GM23338 (cell line): ENCODE measurements at places on chromosomes 6 and 20.

DNA sequence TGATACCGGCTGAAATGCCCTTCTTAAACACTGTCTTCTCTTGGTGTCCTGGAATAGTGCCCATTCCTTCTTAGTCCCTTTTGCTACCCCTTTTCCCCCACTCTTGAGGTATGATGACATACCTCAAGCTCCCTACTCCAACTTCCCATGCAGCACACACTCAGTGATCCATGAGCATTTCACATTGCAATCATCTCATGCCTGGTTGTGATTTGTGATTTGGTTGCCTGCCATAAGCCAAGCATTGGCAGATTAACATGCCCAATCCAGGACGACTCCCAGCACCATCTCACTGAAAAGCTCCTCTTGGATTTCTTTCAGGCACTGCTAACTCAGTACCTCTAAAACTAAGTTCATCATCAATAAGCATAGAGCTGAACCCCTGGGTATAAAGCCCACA is 14.7 kb upstream of the PTPRA start:
- DNase-seq = no peak

DNA sequence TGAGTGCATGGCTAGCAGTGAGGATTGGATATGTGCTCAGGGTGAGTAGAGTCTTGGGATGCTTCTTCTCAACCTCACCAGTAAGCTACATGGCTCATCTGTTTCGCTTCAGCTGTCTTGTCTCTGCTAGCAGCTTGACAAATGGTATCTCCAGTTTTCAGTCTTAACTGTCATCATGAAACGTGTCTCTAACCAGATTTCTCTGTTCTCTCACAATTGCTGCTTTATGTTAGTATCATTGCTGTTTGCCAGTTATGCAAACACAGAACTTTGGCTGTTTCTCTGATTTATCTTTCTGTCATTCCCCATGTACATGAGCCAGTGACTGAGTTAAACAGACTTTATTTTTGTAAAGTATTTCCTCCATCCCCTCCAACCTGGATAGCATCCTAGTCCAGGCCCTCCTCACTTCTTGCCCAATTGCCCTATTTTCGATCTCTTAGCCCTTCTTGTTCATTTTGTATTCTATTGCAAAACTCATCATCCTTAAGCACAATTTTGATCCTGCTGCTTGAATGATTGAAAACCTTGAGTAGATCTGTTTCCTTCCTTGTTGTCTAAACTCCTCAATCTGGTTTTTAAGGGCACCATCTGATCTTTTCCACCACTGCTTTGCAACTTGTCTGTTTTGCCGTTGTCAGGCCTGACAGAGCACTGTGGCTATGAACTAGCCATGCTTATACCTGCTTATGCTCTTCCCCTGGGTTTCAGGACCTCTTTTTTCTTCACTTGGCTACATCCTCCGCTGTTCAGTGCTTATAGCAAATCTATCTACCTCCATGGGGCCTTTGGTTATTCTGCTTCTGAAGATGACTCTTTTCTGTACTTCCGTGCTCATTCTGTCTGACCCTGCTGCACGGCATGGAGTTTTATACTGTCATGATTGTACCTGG is 37.7 kb upstream of the ADIG start:
- DNase-seq = no peak

DNA sequence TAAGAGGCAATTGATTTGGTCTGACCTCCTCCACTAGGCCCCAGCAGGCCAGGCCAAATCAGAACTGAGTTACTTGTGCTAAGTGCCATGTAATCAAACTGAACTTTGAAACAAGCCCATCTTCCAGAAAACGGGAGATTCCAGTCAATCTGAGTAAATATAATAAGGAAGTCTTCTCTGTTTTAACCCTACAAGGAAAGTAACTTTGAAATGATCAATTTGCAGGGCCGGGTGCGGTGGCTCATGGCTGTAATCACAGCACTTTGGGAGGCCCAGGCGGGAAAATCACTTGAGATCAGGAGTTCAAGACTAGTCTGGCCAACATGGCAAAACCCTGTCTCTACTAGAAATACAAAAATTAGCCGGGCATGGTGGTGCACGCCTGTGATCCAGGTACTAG is 2.0 kb upstream of the SHLD1 start:
- no peak for DNase-seq

GRCh38 chr6:4610256-4610655 is 165.9 kb upstream of the CDYL start:
- DNase-seq = no peak

DNA sequence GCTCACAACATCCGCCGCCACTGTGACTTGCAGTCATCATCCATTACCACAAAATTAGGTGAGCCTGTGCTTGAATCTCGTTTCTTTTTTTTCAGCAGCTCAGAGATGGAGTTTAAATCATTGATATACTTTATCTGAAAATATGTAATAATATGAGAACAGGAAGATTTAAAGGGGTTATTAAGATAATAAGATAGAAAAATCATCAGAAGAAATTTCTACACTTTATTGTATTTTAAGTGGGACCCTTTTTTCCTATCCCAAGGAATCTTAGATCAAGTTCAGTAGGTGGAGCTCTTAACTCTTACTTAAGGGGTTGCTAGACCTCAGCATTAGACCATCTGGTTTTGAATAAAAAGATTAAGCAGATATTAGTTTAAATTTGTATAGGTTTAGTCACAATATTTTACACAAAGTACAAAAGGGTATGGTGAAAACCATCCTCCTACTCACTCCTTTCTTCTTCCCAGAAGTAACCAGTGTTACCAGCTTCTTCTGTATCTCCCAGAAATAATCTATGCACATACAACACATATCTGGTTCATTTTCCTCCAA is 9.4 kb upstream of the NCOA7 start:
- peak; percentile 22 for DNase-seq

- no peak for DNase-seq
Measured at GRCh38 chr6:134105940-134106339, 53.5 kb upstream of the SLC2A12 start.

DNA sequence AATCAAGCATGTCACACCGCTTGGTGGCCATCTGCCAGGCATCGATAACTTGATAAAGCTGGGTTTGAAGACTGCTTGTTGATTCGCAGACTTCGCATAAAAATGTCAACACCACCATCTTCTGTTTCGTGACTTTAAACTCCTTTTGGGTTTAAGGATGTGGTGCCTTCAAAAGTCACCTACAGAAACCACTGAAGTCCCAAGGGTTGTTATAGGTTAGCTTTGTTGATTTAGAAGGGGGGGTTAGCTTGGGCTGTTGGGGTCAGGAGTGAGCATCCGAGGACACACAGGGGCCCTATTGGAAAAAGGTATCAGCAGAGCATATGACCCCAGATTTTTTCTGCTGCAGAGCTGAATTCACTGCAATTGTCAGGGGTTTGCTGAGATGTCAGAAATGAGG is 76.7 kb upstream of the SSTR4 start:
- no peak for DNase-seq

DNA sequence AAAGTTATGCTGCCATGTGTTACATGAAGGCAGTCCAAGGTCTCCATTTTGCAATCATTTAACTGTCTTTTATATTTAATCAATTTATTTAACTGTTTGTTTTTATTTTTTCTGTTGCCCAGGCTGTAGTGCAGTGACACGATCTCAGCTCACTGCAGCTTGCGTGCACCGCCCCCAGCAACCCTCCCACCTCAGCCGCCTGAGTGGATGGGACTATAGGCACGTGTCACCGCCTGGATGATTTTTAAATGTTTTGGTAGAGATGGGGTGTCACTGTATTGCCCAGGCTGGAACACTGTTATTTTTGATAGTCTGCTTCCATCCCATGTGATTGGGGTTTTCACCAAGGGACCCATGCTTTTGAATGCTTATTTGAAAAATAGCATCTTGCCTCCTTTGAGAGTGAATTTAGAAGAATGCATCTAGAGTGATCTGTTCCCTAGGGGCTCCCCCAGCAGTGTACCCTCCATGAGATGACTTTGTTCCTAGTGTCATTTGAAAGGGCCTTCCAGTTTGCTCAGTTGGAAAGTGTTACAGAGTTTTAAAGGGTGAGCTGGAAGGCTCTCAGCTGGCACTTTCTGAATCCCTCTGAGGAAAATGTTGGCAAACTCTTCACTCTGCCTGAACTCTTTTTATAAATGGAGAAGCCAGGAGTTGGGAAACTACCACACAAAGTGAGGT is 143.4 kb downstream of the JARID2 start:
- no peak for DNase-seq
